Cardiac muscle cell (in vitro differentiated cells and primary cell): ENCODE measurements at places on chromosomes 1 and 21.

GRCh38 chr1:31382379-31382989 lies 9.6 kb upstream of the FABP3 start:
- no peak for DNase-seq

DNA sequence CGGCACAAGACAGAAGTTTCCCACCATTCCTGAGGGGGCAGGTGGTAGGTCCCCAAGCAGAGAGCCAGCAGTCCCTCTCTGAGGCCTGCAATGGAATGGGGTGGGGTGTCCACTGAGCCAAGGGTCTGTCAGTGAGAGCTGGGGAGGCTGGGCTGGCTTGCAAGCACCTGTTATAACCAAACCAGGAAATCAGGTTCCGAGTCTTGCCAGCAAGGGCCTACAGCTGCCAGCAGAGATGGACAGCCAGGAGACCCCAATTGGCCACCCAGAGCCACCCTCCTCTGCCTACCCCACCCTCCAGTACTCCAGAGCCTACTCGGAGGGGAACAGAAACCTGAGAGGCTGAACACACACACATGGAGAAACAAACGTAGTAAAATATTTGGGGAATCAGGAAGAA lies 32.2 kb downstream of the PSEN2 start:
- DNase-seq: no peak

GRCh38 chr1:115006191-115006590 lies 23.4 kb upstream of the TSHB start:
- no peak for DNase-seq

- no peak for DNase-seq
Measured at GRCh38 chr21:29029524-29029923, 5.1 kb downstream of the USP16 start.

GRCh38 chr1:115432061-115432460 lies 94.0 kb upstream of the NGF start:
- peak; percentile 78 for DNase-seq

GRCh38 chr1:234533034-234533891 lies 54.3 kb upstream of the TARBP1 start:
- DNase-seq: peak; percentile 94

DNA sequence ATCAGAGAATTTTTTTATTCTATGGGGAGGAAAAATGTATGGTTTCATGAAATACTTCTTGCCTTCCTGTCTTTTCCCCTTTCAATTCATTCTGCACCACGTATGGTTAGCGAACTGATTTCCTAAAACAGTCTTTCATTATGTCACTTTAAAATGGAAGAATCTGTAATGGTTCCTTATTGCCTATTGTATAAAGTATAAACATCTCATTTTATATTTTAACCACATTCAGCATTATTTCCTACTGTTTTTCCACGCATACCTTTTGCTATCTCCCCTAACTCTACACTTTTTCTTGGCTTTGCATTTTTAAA lies 232.3 kb upstream of the B3GALT2 start:
- DNase-seq: no peak

DNA sequence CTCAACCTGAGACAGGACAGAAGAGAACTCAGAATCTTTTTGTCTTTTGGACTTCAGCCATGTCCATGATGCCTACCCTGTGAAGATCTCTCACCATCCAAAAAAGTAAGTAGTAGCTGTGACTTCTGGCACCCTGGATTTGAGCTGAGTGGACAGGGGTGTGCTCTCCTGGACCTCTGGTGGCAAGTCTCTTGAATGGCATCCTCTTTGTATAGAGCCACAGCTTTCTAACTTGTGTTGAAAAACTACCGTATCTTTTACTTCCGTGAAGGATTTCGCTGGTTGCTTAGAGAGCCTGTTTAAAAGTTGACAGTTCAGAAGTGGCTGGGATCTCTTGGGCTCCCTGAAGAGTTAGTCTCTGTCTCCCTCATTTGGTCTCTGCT lies 1.8 kb downstream of the MFN2 start:
- no peak for DNase-seq

GRCh38 chr1:201689647-201690046 lies 139.3 kb upstream of the IPO9 start:
- DNase-seq: no peak

- no peak for DNase-seq
Measured at GRCh38 chr1:25774921-25775771, 24.8 kb upstream of the SELENON start.

DNA sequence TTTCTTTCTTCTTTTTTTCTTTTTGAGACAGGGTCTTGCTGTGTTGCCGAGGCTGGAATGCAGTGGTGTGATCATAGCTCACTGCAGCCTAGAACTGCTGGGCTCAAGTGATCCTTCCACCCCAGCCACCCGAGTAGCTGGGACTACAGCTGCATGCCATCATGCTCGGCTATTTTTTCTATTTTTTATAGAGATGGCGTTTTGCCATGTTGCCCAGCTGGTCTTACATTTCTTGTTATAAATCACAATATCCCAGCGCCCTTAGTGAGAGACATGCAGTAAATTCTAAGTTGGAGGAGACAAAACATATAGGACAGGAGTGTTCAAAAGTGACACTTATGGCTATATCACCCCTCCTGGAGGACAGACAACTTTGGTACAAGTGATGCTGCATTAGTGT lies 31.3 kb upstream of the ACTN2 start:
- DNase-seq: no peak

DNA sequence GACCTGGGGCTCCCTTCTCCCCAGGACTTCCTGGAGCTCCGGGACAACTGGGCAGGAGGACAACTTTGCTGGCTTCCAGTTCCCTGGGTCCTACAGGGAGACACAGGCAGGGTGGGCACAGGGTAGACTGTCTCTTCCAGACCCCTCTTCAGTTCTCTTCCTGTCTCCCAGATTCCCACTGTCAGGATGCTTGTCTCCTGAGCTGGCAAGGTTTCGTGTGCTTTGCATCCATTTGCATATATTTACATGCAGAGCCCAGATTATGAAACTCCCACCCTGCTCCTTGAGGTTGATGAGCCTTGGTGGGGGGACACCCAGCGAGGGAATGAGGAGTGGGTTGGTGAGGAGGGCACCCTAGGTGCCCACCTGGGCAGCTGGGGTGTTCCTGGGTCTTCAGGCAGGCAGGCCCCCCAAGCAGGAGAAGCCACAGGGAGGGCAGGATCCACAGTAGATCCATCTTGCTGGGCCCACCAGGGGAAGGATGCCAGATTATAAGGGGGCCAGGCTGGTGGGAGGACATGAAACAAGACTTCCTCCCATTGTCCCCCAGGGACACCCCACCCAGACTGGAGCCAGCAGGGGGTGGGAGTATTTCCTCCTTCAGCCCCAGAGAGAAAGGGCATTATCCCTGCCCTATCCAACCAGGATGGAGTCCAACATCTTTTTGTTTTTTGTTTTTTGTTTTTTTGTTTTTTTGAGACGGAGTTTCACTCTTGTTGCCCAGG lies at the start of gene FCN3:
FCN3 (minus strand) TSS at position 463 of the 725 bp plus-strand sequence; CDS start at position 457, 6 bp downstream.
- no peak for DNase-seq

DNA sequence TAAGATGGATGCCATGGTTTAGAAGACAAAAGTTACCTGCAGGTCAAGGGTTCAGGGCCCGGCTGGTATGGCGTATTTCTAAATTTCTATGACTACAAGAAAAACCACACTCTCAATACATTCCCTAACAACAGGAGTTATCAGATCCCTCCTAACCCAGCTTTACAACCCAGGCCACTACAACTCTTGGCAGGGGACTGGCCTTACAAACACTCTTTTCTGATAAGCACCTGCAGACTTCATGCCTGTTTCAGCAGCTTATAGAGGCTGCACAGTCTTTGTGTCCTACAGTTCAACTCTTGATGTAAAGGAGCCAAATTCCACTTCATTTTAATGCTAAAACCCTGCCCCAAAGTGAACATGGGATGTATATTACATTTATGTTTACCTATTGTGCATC lies 461.4 kb downstream of the SIPA1L2 start:
- DNase-seq: peak; percentile 26

DNA sequence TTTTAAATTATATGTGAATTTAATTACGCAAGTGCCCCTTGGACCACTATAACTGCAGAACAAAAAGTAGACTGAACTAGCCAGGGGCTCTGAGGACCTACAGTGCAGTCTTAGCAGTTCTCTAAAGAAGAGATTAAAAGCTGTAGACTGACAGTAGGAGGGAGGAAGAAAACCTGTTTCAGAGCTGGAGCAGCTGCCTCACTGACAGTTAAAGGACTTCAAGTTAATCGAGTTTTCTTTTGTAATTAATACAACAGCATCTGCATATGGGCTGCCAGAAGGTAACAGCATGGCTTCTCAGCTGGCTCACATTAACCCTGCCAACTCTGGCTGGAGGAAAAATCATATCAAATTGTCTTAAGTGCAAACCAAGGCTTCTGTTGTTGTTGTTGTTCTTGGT lies 19.9 kb downstream of the DSTYK start:
- DNase-seq: no peak

- DNase-seq: no peak
Measured at GRCh38 chr1:49052102-49052501, 275.4 kb upstream of the BEND5 start.

DNA sequence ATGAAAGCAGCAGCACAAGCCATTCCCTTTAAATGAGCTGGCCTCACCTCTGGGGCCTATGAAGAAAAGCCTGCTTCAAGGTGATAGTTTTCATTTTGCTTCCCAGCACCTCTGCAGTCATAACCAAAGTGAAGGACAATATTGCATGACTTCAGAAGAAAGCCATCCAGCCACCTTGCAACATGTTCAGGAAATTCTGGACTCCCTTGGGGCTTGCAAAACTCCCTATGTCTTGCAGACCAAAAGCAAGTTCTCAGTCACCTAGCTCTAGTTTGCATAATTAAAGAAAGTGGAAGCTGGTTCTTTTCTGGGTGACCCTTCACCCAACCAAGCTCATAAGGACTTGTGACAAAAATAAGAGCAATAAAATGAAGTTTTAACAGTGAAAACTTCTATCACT lies 87.6 kb downstream of the GFI1 start:
- peak; percentile 31 for DNase-seq

DNA sequence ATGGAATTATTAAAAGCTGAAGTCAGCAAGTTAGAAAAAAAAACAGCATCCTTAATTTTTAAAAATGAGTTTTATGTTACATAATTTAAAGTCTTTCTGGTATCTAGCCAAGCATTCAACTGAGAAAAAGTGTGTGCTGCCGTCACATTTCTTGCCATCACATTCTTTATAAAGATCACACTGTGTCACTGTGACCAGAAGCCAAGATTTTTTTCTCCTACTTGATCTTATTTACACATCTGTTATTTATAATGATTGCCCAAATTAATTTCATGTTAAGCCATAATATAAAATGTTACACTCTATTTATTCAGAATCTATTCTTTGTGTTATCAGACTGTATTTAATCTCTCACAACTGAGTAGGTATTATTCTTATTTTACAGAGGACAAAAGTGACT lies 1603.7 kb downstream of the PLA2G4A start:
- no peak for DNase-seq

DNA sequence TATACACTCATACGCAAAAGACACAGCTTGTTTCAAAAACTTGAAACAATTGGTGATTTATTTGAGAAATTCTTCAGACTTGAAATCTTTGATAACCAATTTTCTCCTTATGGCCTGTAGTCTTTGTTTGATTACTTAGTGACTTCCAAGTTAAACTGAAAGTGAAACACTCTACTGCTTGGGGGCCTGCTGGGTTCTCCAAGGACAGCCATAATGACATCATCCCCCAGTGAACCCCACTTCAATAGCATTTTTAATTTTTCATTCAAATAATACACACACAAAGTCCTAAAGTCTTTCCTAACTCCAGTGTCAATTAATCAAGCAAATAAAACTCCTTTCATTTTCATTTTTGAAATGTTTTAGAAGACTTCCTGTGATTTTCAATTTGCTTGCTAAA lies 59.2 kb downstream of the KRTAP19-8 start:
- DNase-seq: no peak

GRCh38 chr1:185971688-185972087 lies 237.5 kb downstream of the HMCN1 start:
- DNase-seq: peak; percentile 82

DNA sequence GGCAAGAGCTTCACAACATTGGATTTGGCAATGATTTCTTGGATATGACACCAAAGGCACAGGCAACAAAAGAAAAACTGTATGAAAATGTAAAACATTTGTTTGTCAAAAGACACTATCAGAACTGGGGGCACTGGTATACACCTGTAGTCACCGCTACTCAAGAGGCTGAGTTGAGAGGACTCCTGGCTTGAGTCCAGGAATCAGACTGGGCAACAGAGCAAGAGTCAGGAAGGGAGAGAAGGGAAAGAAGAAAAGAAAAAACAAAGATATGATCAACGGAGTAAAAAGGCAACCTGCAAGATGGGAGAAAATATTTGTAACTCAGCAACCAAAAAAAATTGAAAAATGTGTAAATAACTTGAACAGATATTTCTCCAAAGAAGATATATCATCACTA lies 6.0 kb upstream of the TUT4 start:
- DNase-seq: no peak

GRCh38 chr1:231027971-231028370 lies 12.1 kb downstream of the FAM89A start:
- no peak for DNase-seq

- peak; percentile 5 for DNase-seq
Measured at GRCh38 chr1:75053207-75053606, 81.0 kb upstream of the LHX8 start.

DNA sequence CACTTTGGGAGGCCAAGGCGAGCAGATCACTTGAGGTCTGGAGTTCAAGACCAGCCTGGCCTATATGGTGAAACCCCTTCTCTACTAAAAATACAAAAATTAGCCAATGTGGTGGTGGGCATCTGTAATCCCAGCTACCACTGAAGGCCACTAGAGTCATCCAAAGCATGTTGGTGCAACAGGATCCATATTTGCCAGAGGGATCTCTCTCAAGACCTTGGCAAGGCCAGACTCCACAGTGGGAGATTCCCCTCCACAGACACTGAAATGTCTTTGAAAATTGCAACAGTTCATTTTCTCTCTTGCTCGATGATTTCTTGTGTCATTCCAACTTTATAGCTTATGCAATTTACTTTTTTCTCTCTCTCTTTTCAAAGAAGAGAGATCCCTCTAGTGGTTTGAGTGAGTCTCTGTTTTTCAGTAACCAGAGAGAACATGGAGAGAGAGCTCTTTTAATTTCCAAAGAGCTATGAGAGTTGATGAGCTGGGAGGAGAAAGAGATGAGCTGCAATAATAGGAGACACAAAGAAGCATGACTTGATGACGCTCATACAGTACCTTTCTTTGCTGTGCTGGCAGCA lies 176.8 kb upstream of the USP25 start:
- peak; percentile 56 for DNase-seq

GRCh38 chr1:168180148-168180524 lies 1.4 kb downstream of the TIPRL start:
- DNase-seq: no peak

GRCh38 chr1:46187106-46187869 lies 10.9 kb downstream of the POMGNT1 start:
- DNase-seq: no peak
